Stimulated activated CD8-positive, alpha-beta memory T cell treated with anti-CD3 and anti-CD28 coated beads, Interleukin-2, amount 100 ng/mL, for 1 hour (primary cell): ENCODE measurements at places on chromosomes 7 and 10.

GRCh38 chr10:48742891-48743860, 58.5 kb downstream of the WDFY4 start:
- DNase-seq = no peak

DNA sequence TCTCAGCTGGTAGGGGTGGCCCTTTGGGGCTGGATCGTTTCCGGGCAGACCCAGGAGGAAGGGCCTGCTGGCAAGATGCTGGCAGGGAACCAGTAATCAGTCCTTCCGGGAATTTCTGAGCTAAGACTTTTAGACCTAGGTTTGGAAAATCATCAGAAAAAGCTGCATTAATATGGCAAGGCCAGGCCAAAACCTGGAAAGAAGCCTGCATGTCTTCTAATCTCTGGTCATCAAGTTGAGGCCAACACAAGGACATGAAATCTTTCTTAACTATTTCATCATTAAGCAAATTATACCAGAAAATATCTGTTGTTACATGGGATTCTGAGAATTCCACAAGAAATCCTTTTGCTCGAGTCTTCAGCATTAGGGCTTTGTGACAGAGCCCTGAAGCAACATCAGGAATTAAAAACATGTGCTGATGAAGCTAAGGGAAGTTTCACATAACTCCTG, 19.9 kb downstream of the CPA1 start:
- DNase-seq = no peak

GRCh38 chr10:80598084-80598798, 60.5 kb downstream of the SH2D4B start:
- DNase-seq = no peak

- DNase-seq = no peak
These were observed 20.3 kb downstream of the SLIT1 start for GRCh38 chr10:97165499-97165898.

GRCh38 chr10:71379118-71379766, 17.5 kb upstream of the CDH23 start:
- no peak for DNase-seq

DNA sequence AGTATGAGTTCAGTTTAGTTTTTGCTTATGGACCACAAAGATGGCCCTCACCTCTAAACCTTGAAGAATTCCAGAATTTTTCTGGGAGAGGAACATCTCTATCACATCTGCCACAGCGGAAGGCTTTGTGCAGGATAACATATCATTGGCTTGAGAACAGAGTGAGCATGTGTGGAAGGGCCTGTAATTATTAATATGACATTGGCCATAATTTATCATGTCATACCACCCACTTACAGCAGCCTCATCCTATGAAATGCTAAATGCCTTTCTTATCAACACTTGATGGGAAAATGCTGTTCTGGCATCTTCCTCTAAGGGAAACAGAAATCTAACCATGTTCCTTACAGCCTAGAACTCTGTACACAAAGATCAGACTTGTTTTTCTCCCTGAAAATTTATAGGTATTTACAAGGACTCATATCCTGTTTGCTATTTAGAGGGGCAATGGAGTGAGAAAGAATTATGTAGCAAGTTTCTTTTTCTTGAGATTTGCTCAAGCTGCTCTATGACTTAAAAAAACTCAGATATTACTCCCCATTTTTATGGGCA, 817.3 kb downstream of the LRMDA start:
- DNase-seq = no peak

DNA sequence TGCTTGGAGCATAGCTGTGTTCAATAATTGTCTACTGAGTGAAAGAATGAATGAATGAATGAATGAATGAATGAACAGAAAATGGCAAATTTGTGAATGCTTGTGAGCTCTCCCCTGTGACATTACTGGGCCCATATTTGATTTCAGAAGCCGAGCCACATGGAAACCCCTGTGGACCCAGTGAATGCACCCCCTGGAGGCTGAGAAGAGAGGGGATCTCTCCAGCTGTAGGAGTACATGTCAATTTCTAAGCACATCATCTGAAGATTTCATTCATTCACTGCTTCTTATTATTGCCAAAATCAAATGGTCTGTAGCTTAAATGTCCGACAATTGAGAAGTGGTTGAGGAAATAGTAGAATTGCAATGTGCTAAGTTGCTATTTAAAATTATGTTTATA, 58.3 kb upstream of the DOCK1 start:
- no peak for DNase-seq

- DNase-seq = no peak
These were observed 175.4 kb upstream of the NFE2L3 start for GRCh38 chr7:25976630-25977029.

DNA sequence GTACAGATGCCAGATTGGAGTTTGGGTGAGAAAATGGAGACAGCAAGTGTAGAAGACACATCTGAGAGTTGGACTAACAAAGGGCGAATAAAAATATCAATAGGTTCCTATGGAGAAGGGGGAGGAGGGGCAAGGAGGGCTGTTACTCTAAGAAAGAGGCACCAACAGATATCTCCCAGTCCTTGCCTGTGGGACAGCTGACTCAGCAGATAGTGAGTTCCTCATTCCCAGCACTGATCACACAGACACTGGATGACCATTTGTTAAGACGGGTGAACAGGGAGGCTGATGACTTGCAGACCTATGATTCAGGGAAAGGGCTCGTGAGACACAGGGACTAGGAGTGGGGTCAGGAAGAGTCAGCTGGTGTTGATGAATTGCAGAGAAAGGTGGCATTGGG, 5.7 kb upstream of the PRR15 start:
- no peak for DNase-seq

- no peak for DNase-seq
These were observed 6.7 kb downstream of the TES start for GRCh38 chr7:116216956-116217571.
